ENCODE measurements at places on chromosomes 11 and 22.

DNA sequence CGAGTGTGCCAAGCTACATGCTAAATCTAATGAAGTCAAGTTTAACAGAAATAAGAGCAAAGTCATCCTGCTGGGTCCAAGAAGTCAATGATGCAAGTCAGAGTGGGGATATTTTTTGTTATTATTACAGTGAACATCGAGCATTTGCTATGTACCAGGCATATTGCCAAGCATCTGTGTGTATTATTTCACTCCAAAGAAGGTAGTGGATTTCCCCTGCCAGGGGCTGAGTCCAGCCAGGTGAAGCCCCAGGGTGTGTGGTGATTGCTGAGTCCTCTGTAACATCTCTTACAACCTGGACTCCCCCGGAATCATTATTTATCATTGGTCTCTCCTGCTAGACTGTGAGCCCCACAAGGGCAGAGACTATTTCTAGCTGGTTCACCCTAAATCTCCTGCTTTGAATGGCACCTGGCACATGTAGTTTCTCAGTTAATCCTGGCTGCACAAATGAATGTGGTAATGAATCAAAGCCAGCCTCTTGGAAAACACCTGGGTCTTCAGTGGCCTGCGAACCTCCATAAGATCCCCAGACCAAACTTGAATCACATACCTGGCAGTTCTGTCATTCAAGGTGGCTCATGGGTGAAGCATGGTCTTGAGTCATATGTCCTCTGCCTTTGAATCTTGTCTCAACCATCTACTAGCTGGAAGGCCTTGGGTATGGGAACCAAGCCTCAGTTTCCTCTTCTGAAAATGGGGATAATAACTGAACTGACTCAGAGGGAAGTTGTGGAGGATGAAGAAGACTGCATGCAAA, 549.2 kb downstream of the MIAT start:
- DNase-seq: no peak

- no peak for DNase-seq
Observed at GRCh38 chr22:22168190-22168940, 76.2 kb upstream of the VPREB1 start.

DNA sequence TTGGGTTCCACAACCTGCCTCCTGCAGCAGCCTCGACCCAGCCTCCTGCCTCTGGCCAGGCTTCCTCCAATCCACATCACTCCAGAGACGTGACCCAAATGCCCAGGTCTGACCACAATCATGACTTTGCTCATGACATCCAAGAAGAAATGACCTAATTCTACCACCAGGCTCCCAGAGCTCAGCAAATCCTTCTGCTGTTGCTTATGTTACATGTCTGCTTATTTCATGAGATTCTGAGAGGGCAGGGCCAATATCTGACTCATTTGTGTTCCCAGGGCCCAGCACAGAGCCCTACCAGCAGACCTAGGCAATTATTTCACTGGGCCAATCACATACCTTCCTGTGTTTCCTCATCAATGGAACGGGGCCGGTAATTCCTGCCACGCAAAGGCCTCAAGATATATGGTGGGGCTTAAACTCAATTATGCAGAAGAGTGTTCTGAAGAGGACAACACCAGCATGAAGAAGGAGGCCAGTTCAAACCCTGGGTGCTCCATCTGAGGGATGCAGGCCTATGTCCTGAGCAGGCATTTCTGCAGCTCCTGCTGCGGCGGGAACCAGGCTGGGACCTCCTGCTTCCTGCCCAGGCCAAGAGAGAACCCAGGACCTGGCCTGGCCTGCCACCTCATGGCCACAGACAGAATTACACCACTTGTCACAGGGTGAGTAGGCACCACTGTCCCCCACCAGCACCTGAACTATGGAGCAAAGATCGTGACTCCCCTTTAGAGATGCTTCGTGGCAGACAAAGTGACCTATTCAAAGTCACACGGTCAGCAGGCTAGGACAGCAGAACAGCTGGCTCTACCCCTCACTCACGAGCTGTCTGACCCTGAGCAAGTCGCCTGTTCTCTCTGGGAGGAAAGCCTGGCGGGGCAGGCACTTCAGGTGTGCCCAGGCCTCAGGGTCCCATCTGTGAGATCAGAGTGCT, 5.9 kb downstream of the CENPM start:
- DNase-seq: peak; percentile 65

DNA sequence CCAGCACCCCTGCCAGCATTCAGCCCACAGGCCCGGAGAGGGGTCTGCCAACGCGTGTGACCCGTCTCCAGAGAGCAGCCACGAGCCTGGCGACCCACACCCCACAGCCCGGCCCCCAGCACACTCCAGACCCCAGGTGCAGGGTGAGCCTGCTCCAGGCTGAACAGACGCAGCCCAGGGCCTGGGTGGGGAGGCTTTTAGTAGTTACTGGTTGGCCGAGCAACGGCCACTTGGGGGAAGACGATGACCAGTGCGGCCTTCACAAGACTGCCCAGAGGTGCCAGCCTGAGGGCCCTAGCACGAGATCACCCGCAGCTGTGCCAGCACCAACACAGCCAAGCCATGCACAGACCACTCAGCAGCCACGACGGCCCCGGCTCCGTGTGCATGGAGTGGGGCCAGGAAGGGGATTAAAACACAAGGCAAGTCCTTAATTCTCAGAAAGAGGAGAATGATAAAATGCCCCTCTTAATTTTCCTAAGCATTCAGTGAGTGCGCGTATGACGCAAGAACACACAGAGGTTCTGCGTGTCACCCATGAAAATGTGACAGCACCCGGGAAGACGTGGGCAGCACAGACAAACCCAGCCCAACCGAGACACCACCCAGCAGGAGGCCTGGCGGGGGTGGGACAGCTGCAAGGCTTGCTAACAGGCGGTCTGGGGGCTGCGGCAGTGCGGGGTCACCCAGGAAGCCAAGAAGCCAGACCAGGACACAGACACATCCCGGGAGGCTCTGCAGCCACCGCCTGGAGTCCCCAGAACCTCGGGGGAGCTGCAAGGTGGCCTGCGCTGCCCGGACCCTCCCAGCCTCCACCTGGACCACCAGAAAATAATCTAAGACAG, 47.6 kb downstream of the BRD1 start:
- no peak for DNase-seq

GRCh38 chr22:47619631-47620030, 857.2 kb downstream of the TBC1D22A start:
- no peak for DNase-seq

- no peak for DNase-seq
Observed at GRCh38 chr11:70067591-70068341, 10.4 kb upstream of the ANO1 start.

DNA sequence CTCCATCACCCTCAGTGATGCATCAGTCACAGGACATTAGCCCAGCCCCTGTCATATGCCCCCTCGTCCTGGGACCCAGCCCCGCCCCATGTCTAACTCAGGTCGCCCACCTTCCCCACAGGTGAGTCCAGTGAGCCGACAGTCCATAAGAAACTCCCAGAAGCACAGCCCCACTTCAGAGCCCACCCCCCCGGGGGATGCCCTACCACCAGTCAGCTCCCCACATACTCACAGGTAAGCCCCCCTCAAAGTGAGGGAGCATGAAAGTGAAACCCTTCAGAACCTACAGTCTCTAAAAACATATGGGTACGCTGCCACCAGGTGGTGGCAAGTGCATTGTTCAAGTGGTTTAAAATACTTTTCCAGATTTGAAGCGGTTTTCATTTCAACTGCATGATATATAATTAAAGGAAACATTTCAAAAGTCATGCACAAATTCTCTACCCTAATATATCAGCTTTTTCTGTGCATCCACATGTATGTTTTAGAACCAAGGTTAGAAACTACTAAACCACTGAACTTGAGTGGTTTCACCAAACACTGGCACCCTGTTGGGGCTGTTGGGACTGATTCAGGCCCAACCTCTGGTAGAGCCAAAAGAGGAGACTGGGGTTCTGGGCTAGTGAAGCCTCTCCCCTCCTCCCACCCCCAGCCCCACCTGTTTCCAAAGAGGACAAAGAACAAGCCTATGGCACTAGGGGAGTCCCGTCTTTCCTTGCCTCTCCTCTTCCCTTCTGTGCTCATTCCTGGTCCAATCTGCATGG, 17.3 kb downstream of the EPS8L2 start:
- no peak for DNase-seq

GRCh38 chr11:18853086-18853720, 61.6 kb upstream of the PTPN5 start:
- no peak for DNase-seq

DNA sequence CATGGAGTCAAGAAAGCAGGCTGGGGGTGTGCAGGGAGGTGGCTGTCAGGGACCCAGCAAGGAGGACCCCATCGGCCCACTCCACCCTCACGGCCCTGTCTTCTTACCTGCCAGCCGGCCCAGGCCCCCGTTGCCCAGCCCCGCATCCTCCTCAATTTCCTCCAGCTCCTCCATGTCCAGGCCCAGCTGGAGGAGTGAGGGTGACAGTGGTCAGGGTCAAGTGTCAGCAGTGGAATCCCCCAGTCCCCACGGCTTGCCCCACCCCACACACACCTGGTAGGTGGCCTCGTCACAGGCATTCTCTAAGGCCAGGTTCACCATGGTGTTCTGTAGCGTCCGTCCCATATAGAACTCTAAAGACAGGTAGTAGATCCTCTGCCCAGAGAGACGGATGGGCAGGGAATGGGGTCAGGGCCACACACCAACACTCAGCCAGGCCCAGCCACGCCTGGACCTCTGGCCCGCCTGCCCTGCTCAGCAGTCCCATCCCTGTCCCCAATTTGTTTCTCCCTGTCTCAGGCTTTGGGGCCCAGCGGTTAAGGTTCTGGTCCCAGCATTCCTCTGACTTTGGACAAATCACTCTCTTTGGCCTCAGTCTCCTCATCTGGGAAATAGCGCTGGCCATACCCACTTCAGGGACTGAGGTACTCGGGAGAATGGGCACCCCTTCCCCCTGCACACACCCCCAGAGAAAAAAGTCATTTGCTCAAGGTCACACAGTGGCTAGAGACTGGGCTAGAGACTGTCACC, 1.3 kb downstream of the PYGM start:
- no peak for DNase-seq

DNA sequence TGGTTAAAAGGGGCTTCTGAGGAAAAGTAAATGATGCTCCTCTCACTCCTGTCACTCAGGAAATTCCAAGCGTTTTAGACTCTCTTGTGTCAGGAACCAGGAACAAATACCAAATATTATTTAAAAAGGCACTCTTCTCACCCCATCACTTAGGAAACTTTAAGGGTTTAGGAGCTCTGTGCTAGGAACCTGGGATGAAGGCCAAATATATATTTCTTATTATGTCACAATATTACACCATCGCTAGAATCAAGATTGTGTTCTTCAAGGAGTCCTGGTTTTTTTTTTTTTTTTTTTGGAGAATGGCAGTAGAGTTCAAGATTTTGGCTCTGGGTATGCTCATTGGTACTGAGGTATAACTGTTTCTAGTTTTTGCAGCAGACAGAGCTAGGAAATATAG, 79.0 kb upstream of the HEPHL1 start:
- DNase-seq: no peak

GRCh38 chr11:46306296-46306853, 28.9 kb downstream of the CREB3L1 start:
- no peak for DNase-seq

- DNase-seq: no peak
Observed at GRCh38 chr11:73464347-73464746, 88.1 kb downstream of the RELT start.

GRCh38 chr11:8196749-8197148, 27.9 kb upstream of the RIC3 start:
- DNase-seq: no peak

- no peak for DNase-seq
Observed at GRCh38 chr11:120091121-120091520, 46.8 kb downstream of the TRIM29 start.

GRCh38 chr11:122765487-122766131, 72.7 kb upstream of the CRTAM start:
- no peak for DNase-seq

DNA sequence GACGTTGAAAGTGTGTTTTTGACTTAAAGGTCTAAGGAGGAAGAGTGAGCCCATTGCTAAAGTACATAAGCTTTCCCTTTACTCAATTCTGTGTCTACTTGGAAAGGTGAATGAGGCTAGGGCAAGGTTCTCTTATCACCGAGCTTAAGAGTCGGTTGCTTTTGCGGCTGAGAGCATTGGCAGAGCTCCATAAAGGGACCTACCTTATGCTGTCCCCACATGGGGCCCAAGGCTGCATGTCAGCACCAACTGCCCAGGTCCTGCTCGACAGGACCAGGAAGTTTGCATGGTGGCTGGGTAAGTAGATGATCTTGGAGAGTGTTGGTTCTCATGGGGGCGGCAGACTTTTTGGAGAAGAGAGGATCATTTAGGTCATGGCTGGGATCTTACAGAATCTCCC, 91.2 kb downstream of the ZBTB16 start:
- DNase-seq: no peak

GRCh38 chr11:78768345-78768744, 193.7 kb upstream of the NARS2 start:
- no peak for DNase-seq

GRCh38 chr11:69842746-69843528, 23.7 kb upstream of the FGF3 start:
- no peak for DNase-seq

GRCh38 chr22:19149047-19149883, 827 bp downstream of the GSC2 start:
- peak; percentile 12 for DNase-seq

- DNase-seq: no peak
Observed at GRCh38 chr22:41280065-41280464, 5.9 kb downstream of the RANGAP1 start.

- DNase-seq: no peak
Observed at GRCh38 chr11:96167787-96168186, 175.2 kb downstream of the MAML2 start.

DNA sequence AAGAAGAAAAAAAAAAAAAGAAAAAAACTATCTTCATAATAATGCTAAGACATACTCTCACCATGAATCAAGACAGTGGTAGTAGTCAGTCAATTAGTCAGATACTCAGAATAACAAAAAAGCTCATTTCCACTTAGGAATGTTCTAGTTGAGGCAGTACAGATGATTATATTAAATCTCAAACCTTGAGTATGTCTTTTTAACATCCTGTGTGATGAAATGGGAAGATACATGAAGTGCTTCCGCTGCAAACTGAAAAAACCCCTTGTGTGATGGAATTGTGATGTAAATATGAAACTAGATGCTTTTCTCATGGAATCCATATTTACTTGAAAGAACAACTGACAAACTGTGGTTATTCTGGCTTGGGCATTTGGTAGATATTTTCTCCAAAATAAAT, 13.7 kb downstream of the AMOTL1 start:
- DNase-seq: no peak

DNA sequence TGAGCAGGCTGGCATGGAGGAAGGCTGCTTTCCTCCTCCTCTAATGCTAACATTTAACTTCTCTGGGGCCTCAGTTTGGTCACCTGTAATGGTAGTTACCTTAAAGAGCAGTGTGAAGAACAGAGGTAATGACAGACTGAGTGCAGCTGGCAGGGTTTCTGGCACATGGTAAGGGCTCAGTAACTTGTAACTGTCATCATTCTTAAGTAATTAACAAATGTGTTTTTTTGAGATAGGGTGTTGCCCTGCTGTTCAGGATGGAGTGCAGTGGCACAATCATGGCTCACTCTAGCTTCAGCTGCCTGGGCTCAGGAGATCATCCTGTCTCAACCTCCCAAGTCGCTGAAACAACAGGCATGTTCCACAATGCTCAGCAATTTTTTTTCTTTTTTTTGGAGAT, 242.0 kb upstream of the SYN3 start:
- no peak for DNase-seq
